ENCODE measurements at places on chromosomes 5 and 9.

- DNase-seq = no peak
These were observed 542 bp downstream of the GGTA1 start for GRCh38 chr9:121499177-121499426.

DNA sequence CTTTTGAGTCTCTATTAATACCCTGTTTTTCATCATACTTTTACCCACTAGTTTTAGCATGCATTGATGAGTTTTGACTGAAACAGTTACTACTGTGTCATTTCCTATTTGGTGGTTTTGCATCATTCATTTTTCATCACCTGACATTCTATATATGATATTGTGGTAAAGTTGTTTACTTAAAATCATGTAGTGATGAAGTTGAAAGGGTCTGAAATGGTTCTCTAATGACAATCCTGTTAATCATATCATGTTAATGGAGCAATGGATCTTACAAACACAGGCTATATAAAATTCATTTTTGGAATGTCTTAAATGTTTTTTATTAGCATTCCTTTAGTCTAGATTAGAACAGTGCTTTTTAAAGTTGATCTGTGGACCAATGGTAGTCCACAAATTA, 84.1 kb downstream of the ERBIN start:
- DNase-seq = no peak

- DNase-seq = no peak
These were observed 141.0 kb upstream of the NUDT12 start for GRCh38 chr5:103703617-103704016.

DNA sequence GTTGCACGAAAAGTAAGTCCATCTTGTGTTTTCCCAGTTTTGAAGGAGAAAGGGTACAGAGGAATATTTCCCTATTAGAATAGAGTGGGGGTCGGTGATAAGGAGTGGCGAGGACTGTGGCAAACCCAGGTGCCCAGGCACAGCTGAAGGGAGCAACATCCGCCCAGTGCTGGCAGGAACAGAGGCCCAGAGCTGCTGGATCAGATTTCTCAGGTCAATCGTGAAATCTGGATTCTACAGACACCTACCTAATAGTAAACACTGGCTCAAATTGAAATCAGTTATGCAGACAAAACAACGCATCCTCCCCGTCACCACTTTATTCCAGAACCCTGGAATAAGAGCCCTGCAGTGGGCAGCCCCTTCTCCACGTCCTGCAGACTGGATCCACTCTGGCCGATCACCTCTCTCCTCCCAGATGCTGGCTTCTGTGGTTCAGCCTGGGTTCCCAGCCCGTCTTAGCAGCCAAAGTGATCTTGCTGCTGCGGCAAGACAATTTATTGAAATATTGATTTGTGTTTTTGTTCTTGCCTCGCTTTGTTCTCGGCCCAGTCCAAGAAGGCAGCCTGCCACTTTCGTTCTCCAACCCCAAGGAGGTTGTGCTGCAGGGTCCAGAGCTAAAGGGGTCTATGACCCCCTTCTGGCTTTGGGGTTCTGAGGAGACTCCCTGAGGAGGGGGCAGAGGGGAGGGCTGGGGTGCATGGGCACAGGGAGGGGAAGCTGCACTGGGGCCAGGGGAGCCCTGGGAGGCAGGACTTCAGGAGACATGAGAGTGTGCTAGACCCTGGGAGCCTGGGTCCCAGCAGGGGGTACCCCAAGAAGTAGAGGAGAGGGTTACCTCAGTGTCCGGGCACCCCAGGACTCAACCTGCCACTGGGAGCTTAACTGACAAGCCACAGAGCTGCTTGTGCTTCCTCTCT, 103.3 kb downstream of the ZNF354C start:
- DNase-seq = no peak
